Mesothelial cell of epicardium (in vitro differentiated cells): ENCODE measurements at places on chromosomes 3 and 15. TPM values are rescaled to one million over a fixed set of nuclear protein-coding genes. Genes with fewer than 3 reads are reported as not detected.

The FAM107A gene
- not detected in 3 replicates for total RNA-seq

The ARID3B gene
- 18.0 to 22.1 TPM (median 19.6 TPM) in 3 replicates for total RNA-seq

The ADAMTS7 gene
- total RNA-seq, result 98.7 to 101 TPM (median 99.2 TPM) in 3 replicates

The ALS2CL gene
- total RNA-seq, result 6.2 to 7.1 TPM (median 6.8 TPM) in 3 replicates

The MAN2C1 gene
- total RNA-seq, result 243 to 264 TPM (median 251 TPM) in 3 replicates

The TMC3 gene
- 0.04 to 0.05 TPM in 2 of 3 replicates, not detected in the other for total RNA-seq

The LSAMP gene
- 30.1 to 34.6 TPM (median 32.3 TPM) in 3 replicates for total RNA-seq

The PIF1 gene
- 10.8 to 12.4 TPM (median 10.8 TPM) in 3 replicates for total RNA-seq

The ATP13A5 gene
- total RNA-seq, result not detected in 3 replicates

The PARP15 gene
- 0.20 to 0.27 TPM (median 0.22 TPM) in 3 replicates for total RNA-seq

The COLQ gene
- total RNA-seq, result 9.1 to 10.0 TPM (median 10.0 TPM) in 3 replicates

The DUOX1 gene
- total RNA-seq, result 6.8 to 7.9 TPM (median 7.2 TPM) in 3 replicates
